Type B pancreatic cell (in vitro differentiated cells): ENCODE measurements at places on chromosomes 4 and X. TPM values are rescaled to one million over a fixed set of nuclear protein-coding genes. Genes with fewer than 3 reads are reported as not detected.

Gene PCSK1N
- 109 and 246 TPM in 2 replicates for total RNA-seq

Gene PLS3
- 197 and 481 TPM in 2 replicates for total RNA-seq

Gene RAB40A
- 0.36 and 0.51 TPM in 2 replicates for total RNA-seq

Gene ADGRG4
- 1.2 and 11.8 TPM in 2 replicates for total RNA-seq

Gene SSX5
- total RNA-seq = not detected in 2 replicates

Gene FAM47C
- total RNA-seq = not detected in 2 replicates

Gene FGG
- 9.8 and 127 TPM in 2 replicates for total RNA-seq

Gene GDPD2
- total RNA-seq = 2.0 and 4.0 TPM in 2 replicates

Gene ESX1
- total RNA-seq = 0.19 TPM in 1 of 2 replicates, not detected in the other

Gene TMPRSS11F
- total RNA-seq = 0.31 and 0.69 TPM in 2 replicates

Gene GNRHR
- not detected in 2 replicates for total RNA-seq

Gene TCEAL6
- total RNA-seq = not detected in 2 replicates

Gene CT45A1
- total RNA-seq = not detected in 2 replicates

Gene POU4F2
- total RNA-seq = 0.19 TPM in 2 replicates

Gene GYPE
- not detected in 2 replicates for total RNA-seq

Gene MAGEA1
- not detected in 2 replicates for total RNA-seq

Gene TMEM33
- total RNA-seq = 60.5 and 64.3 TPM in 2 replicates

Gene RNF212
- 3.0 and 3.5 TPM in 2 replicates for total RNA-seq

Gene CFP
- 0.50 and 0.51 TPM in 2 replicates for total RNA-seq

Gene SERTM2
- total RNA-seq = 1.7 and 8.9 TPM in 2 replicates

Gene PDZD4
- total RNA-seq = 2.7 and 23.9 TPM in 2 replicates

Gene MMRN1
- total RNA-seq = 0.17 and 4.7 TPM in 2 replicates

Gene DRD5
- total RNA-seq = 0.58 TPM in 1 of 2 replicates, not detected in the other

Gene RNF175
- 0.38 and 11.3 TPM in 2 replicates for total RNA-seq

Gene NDNF
- total RNA-seq = 14.6 and 17.4 TPM in 2 replicates

Gene ZFX
- 68.8 and 79.7 TPM in 2 replicates for total RNA-seq
